CD8-positive, alpha-beta memory T cell (primary cell): ENCODE measurements at places on chromosomes 2 and 18.

DNA sequence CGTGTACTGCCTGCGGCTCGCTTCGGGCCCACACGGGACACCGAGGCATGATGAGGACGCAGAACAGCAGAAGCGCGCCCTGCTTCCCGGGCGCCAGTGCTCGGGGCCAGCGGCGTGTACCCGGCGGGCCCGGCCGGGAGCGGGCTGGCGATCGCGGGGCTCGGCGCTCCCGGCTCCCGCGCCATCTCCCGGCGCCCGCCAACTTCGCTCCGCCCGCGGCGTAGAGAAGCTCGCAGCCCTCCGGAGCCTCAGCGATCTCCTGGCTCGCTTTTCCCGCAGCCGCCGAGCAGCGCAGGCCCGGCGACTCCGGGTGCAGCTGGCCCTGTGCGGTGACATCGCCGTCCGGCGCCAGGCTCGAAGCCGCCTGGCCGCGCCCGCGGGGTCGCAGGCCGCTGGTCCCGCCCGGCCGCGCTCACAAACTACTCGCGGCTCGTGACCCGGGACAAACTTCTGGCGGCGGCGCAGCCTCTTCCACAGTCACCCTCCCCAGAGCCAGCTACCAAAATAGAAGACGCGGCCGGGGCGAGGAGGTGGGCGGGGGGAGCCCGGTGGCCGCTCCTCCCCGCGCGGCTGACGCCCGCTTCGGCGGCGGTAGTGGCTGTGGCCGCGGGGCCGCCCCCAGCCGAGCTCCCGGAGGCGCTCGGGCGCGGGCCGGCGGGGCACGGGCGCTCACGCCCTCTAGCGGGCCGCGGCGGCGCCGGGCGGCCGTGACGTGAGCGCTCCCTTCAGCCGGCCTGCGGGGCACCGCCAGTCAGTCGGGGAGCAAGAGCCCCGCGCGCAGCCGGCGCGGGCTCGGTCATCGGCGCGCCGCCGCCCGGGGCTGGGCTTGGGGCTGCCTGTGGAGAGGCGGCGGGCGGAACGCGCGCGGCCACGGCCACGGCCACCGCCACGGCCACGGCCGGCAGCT, at the start of gene PTPRM:
TSS of gene PTPRM (plus strand) at position 750 of the 907 bp plus-strand sequence. CDS start 503 bp downstream, outside the sequence.
- DNase-seq = no peak

GRCh38 chr2:206062724-206063123, 23.2 kb downstream of the INO80D start:
- DNase-seq = no peak

DNA sequence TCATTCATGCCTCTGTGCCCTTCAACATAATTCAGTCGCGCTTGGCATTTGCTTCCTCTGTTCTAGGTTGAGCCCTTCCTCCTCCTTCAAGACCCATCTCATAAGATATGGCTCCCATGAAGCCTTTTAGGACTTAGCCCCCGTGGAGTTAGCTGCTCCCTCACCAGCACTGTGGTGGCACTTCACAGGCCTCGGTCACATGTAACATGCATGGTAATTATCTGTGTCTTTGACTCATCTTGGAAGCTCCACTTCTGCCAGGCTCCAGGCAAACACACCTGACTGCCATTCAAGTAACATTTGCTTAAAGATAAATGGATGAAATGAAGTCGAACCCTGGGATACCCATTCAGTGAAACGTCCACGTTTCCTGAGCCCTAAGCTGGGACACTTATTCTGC, 484.7 kb downstream of the EIPR1 start:
- no peak for DNase-seq

DNA sequence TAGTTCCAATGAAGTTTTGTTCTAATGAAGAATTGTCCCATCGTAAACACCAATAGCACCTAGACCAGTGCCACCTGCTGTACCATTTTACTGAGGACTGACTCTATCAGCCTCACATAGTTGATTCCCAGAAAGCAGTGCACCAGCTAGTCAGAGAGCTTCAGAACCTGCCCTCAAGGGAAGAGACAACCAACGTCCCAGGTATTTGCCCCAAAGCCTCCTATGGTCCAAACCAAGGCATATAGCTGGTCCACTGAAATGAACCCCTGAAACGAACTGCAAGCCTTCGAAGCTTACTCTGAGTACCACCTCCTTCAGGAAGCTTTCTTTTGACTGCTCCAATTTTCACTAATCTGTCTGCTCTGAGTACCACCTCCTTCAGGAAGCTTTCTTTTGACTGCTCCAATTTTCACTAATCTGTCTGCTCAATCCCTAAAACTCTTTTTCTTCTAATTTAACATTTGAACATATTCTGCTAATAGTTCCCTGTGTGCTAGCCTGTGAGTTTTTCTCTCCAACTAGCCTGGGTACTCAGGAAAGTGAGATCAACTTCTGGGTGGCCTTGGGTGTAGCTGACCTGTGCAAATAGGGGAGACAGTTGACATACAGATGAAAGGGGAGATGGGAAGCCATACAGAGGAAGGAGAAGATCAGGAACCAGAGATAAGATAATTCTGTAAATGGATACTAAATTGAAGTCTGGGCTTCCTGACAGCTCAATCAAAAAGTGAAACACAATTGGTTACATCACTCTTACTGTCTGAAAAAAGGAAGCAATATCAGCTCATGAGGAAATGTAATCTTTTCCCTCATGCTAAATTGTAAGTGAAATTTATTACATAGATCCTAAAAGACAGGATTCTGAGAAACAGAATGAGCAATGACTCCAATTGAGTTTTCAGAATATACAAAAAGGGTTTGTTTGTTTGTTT, 33.5 kb upstream of the EML4 start:
- no peak for DNase-seq

DNA sequence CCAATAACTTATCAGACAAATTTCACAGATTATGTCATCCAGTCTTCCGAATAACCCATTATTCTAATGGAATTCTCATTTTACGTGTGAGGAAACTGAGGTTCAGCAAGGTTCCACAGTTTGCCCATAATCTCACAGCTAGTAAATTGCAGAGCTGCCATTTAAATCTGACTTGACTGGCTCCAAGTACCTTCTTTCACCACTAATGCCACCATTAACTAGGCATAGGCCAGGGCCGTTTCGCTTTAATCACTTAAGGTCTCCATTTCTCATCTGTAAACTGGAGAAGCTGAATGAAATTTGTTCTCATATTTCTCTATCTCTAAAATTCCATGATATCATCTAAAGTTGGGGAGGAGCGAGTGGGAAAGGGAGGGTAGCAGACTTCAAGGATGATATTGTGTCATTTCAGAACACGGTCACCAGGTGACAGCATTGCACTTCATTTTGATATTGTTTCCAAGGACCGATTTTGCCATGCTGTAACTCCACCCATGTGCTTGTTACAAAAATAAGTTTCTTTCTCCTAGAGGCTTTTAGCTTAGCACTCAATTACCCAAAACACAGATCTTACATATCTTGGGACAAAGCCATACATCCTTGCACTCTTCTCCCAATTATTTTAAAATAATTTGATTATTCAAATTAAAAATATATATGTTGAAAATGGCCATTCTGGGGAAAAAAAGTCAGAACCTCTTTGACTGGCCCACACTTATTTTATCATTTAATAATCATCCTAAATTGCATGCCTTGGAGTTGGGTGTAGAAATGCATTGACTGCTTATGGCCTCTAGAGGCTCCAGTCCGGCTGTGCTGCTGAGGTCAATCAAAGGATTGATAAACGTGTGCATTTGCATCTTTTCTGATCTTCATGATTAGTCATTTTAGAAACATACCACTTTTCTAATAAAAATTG, 123.8 kb downstream of the AKAIN1 start:
- no peak for DNase-seq

DNA sequence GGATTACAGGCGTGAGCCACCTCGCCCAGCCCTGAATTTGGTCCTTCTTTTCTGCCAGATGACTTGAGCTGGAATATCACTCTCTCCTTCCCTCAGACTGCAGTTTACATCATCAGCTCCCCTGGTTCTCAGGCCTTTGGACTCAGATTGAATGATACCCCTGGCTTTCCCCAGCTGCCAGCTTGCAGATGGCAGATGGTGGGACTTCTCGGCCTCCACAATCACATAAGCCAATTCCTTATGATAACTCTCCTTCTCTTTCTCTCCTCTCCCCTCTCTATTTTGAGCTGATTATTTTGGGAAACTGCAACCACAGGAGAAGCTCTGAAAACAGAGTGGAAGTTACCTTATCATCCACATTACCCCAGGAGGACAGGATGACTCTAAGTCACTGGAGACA, 33.4 kb upstream of the ATP8B1 start:
- no peak for DNase-seq

DNA sequence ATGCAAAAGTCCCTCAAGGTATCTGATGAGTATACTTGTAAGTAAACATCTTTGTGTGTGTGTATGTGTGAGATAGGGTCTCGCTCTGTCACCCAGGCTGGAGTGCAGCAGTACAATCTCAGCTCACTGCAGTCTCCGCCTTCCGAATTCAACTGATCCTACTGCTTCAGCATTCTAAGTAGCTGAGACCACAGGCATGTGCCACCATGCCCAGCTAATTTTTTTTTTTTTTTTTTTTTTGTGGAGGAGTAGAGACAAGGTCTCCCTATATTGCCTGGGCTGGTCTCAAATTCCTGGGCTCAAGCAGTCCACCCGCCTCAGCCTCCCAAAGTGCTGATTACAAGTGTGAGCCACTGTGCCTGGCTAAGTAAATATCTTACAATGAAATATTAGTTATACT, 23.2 kb downstream of the ADAM17 start:
- no peak for DNase-seq

GRCh38 chr2:222730366-222730999, 59.0 kb downstream of the MOGAT1 start:
- DNase-seq = no peak

- no peak for DNase-seq
Measured at GRCh38 chr2:240346753-240347372, 88.6 kb upstream of the GPC1 start.
